ENCODE measurements at places on chromosomes 16 and 17. TPM values are rescaled to one million over a fixed set of nuclear protein-coding genes. Genes with fewer than 3 reads are reported as not detected.

DNA sequence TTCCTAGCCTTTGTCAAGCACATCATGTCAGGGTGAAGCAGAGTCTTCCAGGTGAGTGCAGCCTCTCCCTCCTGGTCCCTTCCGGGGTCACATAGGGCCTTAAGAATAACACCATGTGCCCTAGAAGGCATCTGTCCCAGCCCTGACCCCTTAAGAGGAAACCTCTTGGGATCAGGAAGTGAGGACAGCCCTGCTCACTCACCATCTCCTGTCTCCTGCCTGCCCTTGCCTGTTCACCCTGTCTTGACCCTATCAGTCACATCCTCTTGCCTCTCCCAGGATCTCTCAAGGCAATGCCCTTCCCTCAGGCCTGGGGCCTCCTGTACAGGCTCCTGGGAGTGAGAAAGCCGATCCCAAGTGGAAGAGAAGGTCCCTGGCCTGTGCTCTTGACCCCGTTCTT lies 13.9 kb downstream of the MYL4 start:
- DNase-seq, result no peak

GRCh38 chr17:64947152-64947551 lies 27.9 kb upstream of the LRRC37A3 start:
- DNase-seq, result peak; percentile 11

- no peak for DNase-seq
These were observed 15.8 kb upstream of the GHDC start for GRCh38 chr17:42210046-42210445.

GRCh38 chr16:62041401-62041800 lies 5.2 kb upstream of the CDH8 start:
- no peak for DNase-seq

GRCh38 chr16:19525385-19525723 lies 1.6 kb downstream of the CCP110 start:
- DNase-seq, result no peak

DNA sequence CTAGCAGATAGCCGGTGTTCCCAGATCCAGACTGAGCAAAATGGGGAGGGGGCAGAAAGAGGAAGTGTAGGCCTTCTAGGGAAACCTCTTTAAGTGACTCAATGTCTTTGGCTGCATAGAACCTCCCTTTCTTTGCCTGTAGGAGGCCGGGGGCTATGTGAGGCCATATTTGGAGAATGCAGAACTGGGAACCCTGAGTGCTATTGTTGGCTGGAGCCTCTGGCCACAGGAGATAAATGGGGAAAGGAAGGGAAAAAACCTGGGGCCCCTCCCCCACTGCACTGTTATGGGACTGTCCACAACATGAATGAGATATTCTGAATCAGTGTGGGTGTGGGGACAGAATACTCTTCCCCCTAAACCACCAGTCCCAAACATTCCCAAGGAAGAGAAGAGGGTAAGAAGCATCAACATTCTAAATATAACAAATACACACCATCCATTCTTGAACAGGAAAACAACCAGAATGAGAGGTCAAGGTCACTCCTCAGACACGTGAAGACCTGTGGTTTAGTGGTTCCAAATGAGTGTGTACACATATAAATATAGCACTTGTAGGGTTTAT lies 2.4 kb downstream of the VPS25 start:
- peak; percentile 66 for DNase-seq

- DNase-seq, result no peak
These were observed 8.6 kb downstream of the DOK4 start for GRCh38 chr16:57477531-57478202.

DNA sequence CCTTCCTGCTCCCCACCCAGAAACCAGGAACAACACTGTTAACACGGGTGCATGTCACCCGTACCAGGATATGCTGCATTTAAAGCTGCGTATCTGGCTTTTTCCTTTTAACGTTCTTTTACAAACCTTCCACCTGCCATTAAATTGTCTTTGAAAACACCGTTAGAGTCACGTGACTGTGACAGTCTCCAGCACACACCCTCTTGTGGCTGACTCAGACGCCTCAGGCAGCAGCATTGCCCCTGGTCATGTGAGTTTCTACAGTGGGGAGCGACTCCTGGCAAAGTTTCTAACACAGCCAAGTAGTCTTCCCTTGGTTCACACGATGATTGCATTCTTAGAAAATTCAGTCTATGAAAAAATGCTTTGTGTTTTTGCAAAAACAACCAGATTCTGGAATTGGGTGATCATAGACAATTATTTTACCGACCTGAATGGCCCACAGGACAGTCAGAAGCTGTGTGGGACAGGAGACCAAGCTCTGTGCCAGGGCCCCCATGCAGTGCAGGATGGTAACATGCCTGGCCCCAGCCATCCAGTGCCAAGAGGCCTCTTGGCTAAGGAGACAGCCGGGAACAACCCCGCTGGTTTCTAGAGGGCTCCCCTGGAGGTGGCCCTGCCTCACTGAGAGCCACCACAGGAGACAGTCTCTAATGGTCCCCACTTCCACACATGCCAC lies 199.1 kb downstream of the KATNIP start:
- peak; percentile 84 for DNase-seq

DNA sequence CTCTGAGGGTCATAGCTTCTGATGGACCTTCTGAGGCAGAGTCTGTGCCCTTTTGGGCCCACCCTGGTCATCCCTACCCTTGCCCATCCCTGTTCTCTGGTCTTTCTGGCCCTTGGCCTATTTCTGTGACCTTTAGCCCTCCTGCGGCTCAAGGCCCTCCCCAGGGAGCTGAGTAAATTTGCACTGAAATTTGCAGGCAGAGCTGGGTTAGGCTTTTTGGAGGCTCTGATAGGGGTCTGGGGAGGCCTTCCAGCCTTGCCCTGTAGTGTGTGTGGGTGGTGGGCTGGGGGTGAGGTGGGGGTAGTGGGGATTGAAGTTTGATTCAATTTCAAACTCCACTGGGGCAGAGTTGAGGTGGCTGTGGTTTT lies 17.8 kb downstream of the RARA start:
- no peak for DNase-seq

GRCh38 chr17:72592242-72592966 lies 471.6 kb downstream of the SOX9 start:
- DNase-seq, result peak; percentile 84

GRCh38 chr17:78774453-78774852 lies 7.6 kb downstream of the CYTH1 start:
- DNase-seq, result no peak

- DNase-seq, result no peak
These were observed 21.8 kb downstream of the FBXO39 start for GRCh38 chr17:6797718-6798351.

The GRAP gene
- under 0.01 TPM for total RNA-seq

The HYDIN gene
- 0.18 TPM for total RNA-seq

The CASKIN1 gene
- total RNA-seq, result not detected

The FOXF1 gene
- 2.7 TPM for total RNA-seq

Data from IMR-90 (cell line).